ENCODE measurements at places on chromosomes 6 and 20.

GRCh38 chr20:9059931-9060330, 9.0 kb upstream of the PLCB4 start:
- H3K4me3 ChIP-seq: no peak overlapping the region
- peak; percentile 68 for DNase-seq
- no peak overlapping the region for H3K27ac ChIP-seq
- H3K27me3 ChIP-seq: no peaks in the 10 kb centered on the region
- no peaks in the 10 kb centered on the region for H3K36me3 ChIP-seq

- DNase-seq: no peak
- H3K4me1 ChIP-seq: no peaks in the 10 kb centered on the region
- no peaks in the 10 kb centered on the region for H3K27me3 ChIP-seq
- no peak overlapping the region for H3K27ac ChIP-seq
- no peak overlapping the region for H3K4me3 ChIP-seq
- H3K36me3 ChIP-seq: no peaks in the 10 kb centered on the region
These were observed 375.9 kb upstream of the PTCHD4 start for GRCh38 chr6:48486876-48487275.

DNA sequence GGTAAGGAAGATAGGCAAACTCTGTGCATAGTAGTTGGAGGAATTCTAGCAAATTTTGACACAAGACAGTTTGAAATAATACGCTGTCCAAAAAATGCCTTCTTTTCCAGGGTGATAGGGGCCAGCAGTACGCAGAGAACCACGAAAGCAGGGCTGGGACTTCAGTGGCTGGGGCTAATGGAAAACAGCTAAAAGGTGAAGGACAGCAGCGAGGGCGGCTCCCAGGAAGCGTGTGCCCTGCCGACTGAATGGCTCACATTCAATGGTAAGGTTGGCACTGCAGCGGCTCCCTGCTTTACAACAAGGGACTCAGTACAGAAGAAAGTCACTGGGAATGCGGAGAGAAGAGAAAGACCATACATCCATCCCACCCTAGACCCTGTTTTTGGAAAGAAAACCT, 131.1 kb downstream of the MYLK4 start:
- H3K36me3 ChIP-seq: no peaks in the 10 kb centered on the region
- DNase-seq: no peak
- no peak overlapping the region for H3K4me3 ChIP-seq
- H3K4me1 ChIP-seq: no peaks in the 10 kb centered on the region
- no peak overlapping the region for H3K27ac ChIP-seq

- H3K27ac ChIP-seq: no peak overlapping the region
- H3K4me1 ChIP-seq: peaks cover 3% of the 10 kb centered on the region
- no peaks in the 10 kb centered on the region for H3K36me3 ChIP-seq
- H3K27me3 ChIP-seq: no peaks in the 10 kb centered on the region
These were observed 141.5 kb downstream of the GMDS start for GRCh38 chr6:2103765-2104523.

GRCh38 chr6:15561447-15562199, 101.2 kb downstream of the DTNBP1 start:
- no peak for DNase-seq
- no peaks in the 10 kb centered on the region for H3K36me3 ChIP-seq
- H3K27me3 ChIP-seq: no peaks in the 10 kb centered on the region
- H3K27ac ChIP-seq: no peak overlapping the region

DNA sequence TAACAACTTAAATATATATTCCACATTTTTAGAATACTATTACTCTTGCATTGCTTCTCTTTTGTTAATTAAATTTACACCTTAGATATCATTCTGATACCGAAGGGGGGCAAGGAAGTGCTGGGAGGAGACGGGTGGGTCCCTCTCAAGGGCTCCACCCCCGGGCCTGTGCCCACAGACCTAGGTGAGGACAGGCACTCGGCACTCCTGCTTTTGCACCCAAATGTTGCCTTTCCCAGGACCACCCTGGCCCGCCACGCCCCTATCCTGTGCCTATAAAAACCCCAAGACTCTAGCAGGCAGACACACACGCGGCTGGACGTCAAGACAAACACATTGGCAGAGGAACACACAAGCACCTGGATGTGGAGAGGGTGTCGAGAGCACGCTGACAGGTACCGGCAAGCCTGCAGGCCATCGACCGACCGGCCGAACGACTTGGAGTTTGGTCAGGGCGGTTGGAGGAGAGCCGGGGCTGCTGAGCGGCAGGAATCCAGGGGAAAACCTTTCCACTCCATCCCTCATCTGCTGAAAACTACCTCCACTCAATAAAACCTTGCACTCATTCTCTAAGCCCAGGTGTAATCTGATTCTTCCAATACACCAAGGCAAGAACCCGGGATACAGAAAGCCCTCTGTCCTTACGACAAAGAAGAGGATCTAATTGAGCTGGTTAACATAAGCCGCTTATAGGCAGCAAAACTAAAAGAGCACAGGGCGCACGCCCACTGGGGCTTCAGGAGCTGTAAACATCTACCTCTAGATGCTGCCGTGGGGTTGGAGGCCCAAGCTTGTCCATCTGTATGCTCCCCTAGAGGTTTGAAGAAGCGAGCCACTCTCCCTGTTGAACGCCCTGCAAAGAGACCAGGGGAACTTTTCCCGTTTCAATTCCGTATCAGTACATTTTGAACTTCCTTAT, 197.4 kb upstream of the PRSS16 start:
- no peaks in the 10 kb centered on the region for H3K36me3 ChIP-seq
- DNase-seq: no peak

DNA sequence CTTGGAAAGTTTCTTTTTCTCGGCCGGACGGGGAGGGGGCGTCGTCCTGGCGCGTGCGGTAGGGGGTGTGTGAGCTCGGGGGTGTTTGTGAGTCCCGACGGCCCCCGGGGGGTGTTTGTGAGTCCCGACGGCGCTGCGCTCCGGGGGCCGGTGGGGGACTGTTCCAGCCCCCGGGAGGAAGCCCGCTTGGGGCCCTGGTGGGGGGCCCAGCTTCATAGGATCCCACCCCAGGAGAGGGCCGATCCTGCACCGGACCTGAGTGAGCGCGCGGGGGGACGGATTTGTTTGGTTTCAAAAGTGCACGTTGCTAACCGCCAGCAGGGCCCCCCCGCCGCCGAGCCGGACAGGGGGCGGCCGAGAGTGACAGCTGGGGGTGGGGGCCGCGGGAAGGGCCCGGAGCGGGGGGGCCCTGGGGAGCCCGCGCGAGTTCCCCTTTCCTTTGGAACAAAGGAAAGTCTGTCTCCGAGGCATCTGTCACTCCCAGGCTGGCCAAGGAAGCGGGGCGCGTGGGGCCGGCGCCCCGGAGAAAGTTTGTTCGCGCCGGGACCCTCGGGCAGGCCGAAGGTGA, 485 bp downstream of the TGIF2 start:
- DNase-seq: no peak
- peaks cover 13% of the 10 kb centered on the region for H3K4me1 ChIP-seq
- peak overlapping the region; percentile 81 for H3K27ac ChIP-seq

- no peak overlapping the region for H3K4me3 ChIP-seq
- H3K27ac ChIP-seq: no peak overlapping the region
- H3K4me1 ChIP-seq: no peaks in the 10 kb centered on the region
- no peak for DNase-seq
- H3K36me3 ChIP-seq: peaks cover 34% of the 10 kb centered on the region
- H3K27me3 ChIP-seq: no peaks in the 10 kb centered on the region
These were observed 1.5 kb downstream of the AGER start for GRCh38 chr6:32182555-32182981.

DNA sequence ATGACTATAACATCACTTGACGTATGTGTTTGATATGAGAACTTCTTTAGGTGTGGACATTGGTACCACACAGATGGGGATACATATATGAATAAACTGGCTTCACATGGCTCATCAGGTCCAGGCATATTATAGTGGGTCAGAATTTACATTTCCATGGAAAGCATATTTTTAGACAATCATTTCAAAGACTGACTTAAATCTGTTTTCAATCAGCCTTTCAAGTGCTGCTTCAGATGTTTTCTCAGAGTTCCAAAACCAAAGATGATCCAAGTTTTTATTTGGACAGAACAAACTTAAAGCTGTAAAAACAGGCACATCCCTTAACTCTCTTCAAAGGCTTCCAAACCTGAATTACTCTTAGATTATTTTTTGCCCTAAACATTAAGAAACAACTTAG, 88.1 kb downstream of the PRSS35 start:
- H3K27ac ChIP-seq: no peak overlapping the region
- DNase-seq: no peak
- H3K36me3 ChIP-seq: no peaks in the 10 kb centered on the region
- no peaks in the 10 kb centered on the region for H3K27me3 ChIP-seq

GRCh38 chr20:3203315-3204123, 963 bp downstream of the DDRGK1 start:
- peaks cover 7% of the 10 kb centered on the region for H3K4me1 ChIP-seq
- H3K4me3 ChIP-seq: peak overlapping the region; percentile 83
- no peaks in the 10 kb centered on the region for H3K27me3 ChIP-seq
- H3K36me3 ChIP-seq: peaks cover 17% of the 10 kb centered on the region
- peak overlapping the region; percentile 87 for H3K27ac ChIP-seq

DNA sequence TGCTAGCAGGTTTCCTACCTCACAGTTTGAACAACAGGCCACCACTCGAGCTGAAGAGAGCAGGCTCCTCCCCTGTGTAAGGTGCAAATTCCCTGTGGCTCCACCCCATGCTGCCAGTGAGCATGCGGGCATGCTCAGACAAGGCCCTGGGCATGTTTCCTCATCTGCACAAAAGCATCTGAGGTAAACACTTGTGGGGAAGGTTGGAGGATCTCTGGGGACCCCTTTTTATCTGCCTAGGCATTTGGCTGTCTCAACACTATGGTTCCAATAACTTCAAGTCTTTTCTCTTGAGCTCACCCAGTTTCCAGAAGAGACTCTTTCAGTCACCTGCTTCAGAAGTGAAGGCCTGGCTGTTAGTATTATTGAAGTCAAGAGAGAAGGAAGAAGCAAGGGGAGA, 9.4 kb downstream of the C6orf58 start:
- H3K27me3 ChIP-seq: peaks cover 5% of the 10 kb centered on the region
- no peak for DNase-seq
- H3K27ac ChIP-seq: no peak overlapping the region
- H3K4me3 ChIP-seq: no peak overlapping the region

GRCh38 chr6:145749632-145750031, 14.3 kb upstream of the EPM2A start:
- no peak overlapping the region for H3K4me3 ChIP-seq
- H3K4me1 ChIP-seq: no peaks in the 10 kb centered on the region
- peak overlapping the region; percentile 31 for H3K27ac ChIP-seq

- DNase-seq: peak; percentile 34
- no peaks in the 10 kb centered on the region for H3K36me3 ChIP-seq
- peak overlapping the region; percentile 82 for H3K4me3 ChIP-seq
- no peaks in the 10 kb centered on the region for H3K27me3 ChIP-seq
These were observed 641 bp downstream of the ARFGEF2 start for GRCh38 chr20:48921883-48922820.

DNA sequence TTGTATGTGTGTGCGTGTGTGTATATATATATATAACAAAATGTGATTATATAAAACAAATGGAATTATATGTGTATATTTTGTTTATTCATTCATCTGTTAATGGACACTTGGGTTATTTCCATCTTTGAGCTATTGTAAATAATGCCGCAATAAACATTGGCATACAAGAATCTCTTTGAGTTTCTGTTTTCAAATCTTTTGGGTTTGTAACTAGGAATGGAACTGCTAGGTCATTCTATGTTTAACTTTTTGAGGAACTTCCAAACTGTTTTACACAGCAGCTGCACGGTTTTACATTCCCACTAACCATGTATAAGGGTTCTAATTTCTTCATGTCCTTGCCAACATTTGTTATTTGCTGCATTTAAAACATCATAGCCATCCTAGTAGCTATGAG, 39.9 kb upstream of the TGM2 start:
- H3K27me3 ChIP-seq: no peaks in the 10 kb centered on the region

DNA sequence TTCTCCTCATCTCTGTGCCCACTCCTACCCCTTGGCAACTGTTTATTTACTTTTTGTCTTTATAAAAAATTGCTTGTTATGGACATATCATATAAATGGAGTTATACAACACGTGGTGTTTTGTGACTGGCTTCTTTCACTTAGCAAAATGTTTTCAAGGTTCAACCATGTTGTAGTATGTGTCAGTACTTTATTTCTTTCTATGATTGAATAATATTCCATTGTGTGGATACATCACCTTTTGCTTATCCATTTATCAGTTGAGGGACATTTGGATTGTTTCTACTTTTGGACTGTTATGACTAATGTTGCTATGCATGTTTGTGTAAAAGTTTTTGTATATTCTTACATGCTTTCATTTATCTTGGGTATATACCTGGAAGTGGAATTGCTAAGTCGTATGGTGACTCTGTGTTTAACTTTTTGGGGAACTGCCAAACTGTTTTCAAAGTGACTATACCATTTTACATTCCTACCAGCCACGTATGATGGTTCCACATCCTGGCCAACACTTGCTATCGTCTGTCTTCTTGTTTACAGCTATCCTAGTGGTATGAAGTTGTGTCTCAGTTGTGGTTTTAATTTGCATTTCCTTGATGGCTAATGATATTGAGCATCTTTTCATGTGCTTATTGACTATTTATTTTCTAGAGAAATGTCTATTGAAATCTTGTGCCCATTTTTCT, 84.4 kb downstream of the SLX4IP start:
- no peaks in the 10 kb centered on the region for H3K36me3 ChIP-seq
- no peak overlapping the region for H3K4me3 ChIP-seq
- H3K4me1 ChIP-seq: peaks cover 5% of the 10 kb centered on the region
- no peak overlapping the region for H3K27ac ChIP-seq
- peak; percentile 85 for DNase-seq
- H3K27me3 ChIP-seq: no peaks in the 10 kb centered on the region

GRCh38 chr6:73515204-73515655, 5.6 kb downstream of the EEF1A1 start:
- peak; percentile 35 for DNase-seq
- H3K36me3 ChIP-seq: peaks cover 41% of the 10 kb centered on the region
- H3K27me3 ChIP-seq: no peaks in the 10 kb centered on the region
- no peaks in the 10 kb centered on the region for H3K4me1 ChIP-seq

- H3K27me3 ChIP-seq: no peaks in the 10 kb centered on the region
- DNase-seq: no peak
- H3K36me3 ChIP-seq: 0 out of 2 replicates have a peak, but pooled peaks cover 2% of the 10 kb centered on the region
- no peak overlapping the region for H3K4me3 ChIP-seq
- no peak overlapping the region for H3K27ac ChIP-seq
- peaks cover 8% of the 10 kb centered on the region for H3K4me1 ChIP-seq
These were observed 8.2 kb downstream of the ATP9A start for GRCh38 chr20:51759769-51760510.

- DNase-seq: no peak
- no peak overlapping the region for H3K4me3 ChIP-seq
- H3K4me1 ChIP-seq: peaks cover 7% of the 10 kb centered on the region
- no peaks in the 10 kb centered on the region for H3K36me3 ChIP-seq
These were observed 39.8 kb upstream of the AKAP12 start for GRCh38 chr6:151199991-151200390.

DNA sequence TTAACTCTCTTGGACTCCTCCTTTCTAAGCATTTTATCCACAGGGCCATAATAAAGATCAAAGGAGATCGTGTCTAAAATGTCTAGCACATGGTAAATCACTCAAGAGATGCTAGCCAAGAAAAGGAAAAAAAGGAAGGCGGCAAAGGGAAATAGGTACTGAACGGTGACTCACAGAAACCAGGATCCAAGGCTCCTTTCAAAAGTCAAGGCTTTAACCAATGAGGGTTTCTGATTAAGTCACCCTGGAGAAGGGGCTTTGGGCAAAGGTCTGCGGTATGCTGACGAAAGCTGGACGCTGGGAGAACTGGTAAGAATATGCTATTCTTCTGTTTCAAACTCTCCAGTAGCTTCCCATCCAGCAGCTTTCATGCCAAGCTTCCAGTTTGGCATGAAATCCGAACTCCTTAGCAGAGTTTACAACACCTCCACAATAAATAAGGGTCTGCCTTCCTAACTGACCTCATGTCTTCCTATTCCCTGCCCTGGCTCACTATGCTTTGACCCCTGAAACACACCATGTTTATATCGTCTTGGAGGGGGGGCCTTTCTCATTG, 1.0 kb downstream of the TOMM34 start:
- H3K27ac ChIP-seq: peak overlapping the region; percentile 65
- H3K4me1 ChIP-seq: peaks cover 5% of the 10 kb centered on the region
